Stimulated activated CD8-positive, alpha-beta memory T cell treated with anti-CD3 and anti-CD28 coated beads, Interleukin-7, amount 100 ng/mL, for 48 hours (primary cell): ENCODE measurements at places on chromosomes 2 and 18.

DNA sequence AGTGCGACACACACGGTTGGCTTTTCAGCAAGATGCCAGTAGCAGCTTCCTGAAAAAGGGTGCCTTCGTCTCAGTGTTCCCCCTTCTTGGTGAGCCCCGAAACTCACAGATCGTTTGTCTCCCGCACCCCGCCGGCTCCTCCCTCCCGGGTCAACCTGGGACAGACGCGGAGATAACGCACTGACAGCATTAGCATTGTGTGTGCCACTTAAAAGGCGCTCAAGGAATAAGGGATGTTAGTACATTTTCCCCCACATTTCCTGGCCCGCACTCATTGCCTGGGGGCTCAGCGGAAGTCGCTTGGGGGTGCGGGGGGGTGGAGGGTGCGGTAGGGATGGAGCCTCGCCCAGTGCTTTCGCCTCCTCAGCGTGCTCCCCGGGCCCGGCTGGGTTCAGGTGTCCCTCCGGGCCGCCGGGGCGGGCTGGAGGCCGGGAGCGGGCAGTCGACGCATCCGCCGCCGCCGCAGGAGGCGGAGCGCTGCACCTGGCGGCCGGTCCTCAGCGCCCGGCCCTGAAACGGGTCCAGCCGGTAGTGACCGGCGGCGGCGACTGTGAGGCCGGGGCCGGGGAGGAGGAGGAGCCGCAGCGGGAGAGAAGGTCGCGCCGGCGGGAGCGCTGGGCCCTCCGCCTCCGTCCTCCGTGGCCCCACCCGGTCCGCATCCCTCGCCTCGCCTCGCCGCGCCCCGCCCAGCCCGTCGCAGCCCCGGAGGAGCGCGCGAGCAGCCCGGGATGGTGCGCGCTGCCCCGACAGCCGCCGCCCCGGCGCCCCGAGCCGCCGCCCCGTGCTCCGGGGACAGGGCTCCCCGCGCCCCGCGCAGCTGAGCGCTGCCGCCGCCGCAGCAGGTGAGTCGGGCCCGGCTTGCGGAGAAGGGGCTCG lies at the start of gene MFSD6:
MFSD6 (plus strand) TSS at position 694 of the 876 bp plus-strand sequence. CDS start 27,675 bp downstream, outside the sequence.
- DNase-seq, result peak; percentile 48

DNA sequence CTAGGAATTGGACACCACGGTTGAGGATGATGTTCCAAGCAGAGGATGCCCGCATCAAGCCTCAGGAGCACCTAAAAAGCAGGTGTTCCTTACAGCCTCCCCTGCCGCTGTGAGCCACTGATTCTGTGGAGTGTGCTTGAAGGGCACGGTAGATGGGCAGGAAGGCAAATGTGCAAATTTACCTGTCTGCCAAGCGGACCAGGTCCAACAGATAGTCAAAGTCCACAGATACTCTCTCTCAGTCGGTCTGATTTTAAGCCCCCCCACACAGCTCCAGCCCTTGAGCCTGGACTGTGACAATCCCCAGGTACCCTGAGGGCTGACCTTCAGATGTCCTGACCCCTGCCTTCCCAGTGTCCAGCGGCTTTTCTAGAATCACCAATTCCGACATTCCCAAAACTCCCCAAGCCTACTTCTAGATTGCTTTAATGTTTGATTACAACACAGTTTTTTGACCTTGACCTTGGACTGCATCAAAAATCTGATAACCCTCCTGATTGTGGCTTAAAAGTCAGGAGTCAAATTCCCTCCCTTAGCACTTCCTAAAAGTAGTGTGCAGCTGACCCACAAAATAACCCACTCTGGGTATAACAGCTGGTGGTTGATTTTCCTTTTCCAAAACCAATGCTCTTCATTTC lies 208.8 kb upstream of the NCKAP5 start:
- DNase-seq, result no peak

GRCh38 chr18:58911241-58911640 lies 46.6 kb downstream of the ZNF532 start:
- no peak for DNase-seq

- DNase-seq, result no peak
These were observed 851.4 kb upstream of the SOX11 start for GRCh38 chr2:4840791-4841190.

GRCh38 chr18:58755304-58756010 lies 84.2 kb downstream of the MALT1 start:
- no peak for DNase-seq

DNA sequence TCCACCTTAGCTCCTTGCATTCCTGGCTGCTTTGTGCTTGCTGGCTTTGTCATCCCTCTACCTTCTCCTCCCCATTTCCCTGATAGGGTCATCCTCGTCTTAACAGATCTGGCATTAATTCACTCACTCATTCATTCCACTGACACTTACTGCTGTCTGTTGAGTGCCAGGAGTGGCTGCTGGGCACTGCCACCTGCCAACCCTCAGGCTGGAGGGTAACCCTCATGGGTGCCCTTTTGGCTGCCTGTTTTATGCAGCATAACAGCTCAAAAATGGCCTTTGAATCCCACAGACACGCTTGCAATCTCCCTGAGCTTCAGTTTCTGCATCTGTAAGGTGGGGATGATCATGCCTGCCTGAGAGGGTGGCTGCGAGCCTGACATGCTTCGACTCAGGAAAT lies 25.2 kb downstream of the FHOD3 start:
- DNase-seq, result no peak

DNA sequence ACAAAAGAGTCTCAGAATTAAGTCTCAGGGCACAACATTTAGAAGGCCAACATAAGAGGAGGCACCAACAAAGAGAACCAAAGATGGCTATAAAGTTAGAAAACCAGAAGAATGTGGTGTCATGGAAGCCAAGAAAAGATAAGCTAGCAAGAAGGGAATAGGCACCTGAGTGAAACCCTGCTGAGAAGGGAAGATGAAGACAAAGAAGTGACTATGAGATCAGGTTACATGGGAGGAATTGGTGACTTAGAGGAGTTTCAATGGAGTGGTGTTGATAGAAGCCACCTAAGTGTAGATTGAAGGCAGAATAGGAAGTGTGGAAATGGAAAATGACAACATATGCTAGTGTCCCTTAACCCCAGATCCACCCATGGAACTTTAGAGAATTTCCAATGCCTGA lies 327.6 kb upstream of the KCNJ3 start:
- no peak for DNase-seq

- DNase-seq, result no peak
These were observed 64.0 kb upstream of the ZSWIM2 start for GRCh38 chr2:186912979-186913378.

DNA sequence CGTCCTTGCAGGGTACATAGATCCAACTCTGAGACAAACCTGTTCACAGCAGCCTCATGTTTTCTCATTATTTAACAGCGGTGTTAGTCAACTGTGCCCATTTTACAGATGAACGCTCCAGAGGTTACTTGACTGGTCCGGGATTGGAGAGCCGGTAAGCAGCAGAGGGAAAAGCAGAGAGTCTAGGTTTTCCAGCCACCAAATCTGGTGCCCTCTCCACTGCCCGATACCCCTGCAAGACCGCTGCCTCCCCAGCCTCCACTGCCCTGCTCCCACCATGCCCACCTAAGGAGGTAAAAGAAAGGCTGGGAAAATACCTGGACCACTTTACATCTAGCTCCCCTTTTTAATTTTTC lies 51.5 kb downstream of the EIPR1 start:
- no peak for DNase-seq

DNA sequence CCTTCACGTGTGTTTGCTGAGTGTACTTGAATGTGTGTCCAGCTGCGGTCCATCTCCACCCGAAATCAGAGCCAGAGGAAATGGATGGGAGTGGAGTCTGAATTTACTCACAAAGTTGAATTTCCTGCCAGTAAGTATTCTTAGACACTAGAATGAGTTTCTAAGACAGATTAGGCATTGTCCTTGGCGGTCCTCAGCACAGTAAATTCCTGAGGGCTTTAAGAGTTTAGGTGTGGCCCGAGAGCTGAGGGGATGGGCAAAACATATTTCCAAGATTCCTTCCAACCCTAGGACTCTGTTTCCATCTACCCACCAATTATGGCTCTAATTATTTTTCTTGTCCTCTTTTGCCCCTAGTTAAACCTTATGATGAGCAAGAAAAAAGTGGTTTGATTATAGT lies 90.3 kb upstream of the PHLPP1 start:
- no peak for DNase-seq

- DNase-seq, result no peak
These were observed 104.2 kb downstream of the SH3BP4 start for GRCh38 chr2:235055891-235056516.

DNA sequence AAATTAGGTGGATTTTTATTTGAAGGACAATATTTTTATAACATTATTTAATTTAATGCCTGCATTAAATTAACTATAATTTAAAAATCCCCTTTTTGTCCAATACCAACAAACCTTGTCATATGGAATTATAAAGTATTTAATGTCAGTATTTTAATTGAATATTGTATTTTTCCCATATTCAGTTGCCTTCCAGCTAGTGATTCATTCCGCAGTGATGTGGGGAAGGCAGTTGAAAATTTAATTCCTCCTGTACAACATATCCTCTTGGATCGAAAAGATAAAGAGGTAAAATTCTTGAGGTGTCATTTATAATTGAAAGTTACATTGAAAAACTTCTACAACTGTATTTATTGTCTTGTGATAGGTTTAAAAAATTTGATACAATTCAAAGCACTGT lies 40.4 kb downstream of the WDR7 start:
- no peak for DNase-seq

GRCh38 chr2:136243638-136244535 lies 125.9 kb upstream of the CXCR4 start:
- DNase-seq, result no peak

DNA sequence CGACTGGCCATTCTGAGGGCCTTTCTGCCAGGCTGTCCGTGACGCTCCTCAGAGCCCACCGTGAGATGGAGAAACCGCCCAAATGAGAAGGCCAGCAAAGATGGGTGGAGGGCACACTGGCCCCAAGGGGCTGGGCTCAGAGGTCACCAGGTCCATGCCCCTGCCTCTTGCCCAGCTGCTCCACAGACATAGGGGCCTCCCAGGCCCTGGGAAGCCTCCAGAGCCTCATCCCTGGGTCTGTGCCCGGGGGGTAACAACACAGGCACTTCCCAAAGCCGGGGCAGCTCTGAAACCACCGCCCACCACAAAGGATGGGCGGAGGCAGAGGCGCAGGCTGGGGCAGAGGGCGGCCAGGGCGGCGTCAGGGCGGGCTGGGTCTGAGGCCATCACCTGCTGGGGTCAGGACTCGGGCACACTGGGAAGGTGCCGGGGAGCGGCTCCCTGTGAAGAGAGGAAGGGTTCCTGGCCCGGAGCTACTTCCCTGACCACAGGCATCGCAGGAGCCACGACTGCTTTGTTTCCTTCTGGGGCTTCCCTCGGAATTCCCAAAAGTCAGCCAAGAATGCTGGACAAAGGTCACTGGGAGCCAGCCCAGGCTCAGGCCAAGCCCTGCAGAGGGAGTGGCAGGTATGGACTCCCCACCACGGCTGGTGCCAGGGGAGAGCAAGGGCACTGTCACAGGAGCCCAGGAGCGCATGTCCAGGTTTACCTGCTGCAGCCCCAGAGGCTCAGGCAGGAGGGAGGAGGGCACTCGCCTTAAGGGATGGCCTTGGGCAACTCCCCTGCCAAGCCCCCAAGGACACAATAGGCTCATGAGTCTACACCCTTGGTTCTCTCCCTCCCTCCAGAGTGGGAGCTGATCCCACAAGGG lies 9.4 kb downstream of the CYP26B1 start:
- DNase-seq, result no peak

DNA sequence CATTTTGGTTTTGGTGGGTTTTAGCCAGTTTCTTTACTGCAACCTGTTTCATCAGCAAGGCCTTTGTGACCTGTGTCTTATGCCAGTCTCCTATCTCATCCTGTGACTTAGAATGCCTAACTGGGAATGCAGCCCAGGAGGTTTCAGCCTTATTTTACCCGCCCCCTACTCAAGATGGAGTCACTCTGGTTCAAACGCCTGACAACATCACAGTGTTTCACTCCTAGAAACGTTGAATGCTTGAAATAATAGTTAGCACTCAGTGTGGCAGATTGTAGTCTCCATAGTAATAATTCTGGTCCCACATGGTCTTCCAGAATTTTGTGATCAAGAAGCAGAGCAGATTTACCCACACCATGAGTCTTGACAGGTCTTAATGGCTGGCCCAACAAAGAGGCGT lies 159.0 kb upstream of the TRIB2 start:
- no peak for DNase-seq

DNA sequence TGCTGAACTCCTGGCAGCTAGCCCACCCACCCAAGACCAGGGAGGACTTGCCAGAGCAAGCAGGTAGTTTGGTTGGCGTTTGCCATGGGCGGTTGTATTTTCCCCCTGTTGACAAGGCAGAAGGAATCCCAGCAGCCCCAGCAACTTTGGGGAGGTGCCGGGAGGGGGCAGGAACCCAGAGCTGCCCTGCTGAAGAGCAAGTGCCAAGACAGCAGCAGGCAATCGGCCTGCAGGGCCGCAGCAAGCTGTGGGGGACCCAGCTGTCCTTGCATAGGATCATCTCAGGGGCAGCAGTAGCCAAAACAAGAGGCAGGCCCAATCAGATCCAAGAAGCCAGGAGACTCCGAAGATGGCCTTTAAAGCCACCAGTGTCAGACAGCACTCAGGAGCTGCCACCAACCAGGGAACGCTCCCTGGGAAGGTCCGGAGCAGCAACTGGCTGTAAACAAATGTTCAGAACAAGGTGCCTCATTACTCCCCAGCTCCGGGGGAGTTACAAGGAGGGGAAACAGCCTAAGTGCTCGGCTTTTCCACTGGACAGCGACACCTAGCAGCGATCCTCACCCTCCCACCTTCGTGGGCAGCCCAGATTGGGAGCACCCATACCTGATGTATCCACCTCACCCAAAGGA lies 2.1 kb downstream of the ST8SIA5 start:
- DNase-seq, result no peak

DNA sequence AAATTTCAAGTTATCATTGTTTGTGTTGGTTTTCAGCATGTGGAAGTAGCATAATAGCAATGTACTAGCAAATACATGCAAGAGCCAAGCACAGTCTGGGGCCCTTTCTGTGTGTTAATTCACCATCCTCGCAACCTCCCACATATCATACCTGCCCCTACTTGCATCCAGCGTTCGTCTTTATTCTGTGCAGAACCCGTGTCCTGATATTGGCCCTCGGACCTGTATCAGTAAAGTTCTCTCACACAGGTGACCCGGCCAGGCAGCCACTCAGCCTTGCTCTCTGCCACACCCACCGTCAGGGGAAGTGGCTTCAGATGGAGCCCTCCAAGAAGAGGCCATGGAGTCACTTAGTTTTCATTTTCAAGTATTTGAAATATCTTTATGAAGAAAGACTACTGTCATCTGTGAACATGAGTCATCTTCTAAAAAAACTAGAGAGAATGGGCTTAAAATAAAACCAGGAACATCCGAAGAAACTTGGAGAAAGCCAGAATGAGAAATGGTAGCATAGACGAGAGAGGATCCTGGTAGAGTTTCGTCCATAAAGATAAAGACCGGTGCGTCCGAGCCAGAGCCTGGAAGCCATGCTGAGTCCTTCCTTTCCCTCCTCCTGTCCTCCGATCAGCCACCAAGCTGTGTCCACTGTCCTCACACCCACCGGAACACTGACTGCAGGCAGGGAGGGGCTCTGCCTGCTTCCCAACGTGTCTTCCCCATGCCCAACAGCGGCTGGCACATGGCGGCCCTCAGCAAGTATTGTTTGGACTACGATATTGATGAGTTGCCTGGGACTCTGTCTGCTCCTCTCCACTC lies 57.3 kb upstream of the RPL31 start:
- DNase-seq, result no peak
